ENCODE measurements at places on chromosomes 5 and 9. TPM values are rescaled to one million over a fixed set of nuclear protein-coding genes. Genes with fewer than 3 reads are reported as not detected.

- DNase-seq, result no peak
Measured at GRCh38 chr5:129541051-129541450, 81.0 kb downstream of the ADAMTS19 start.

DNA sequence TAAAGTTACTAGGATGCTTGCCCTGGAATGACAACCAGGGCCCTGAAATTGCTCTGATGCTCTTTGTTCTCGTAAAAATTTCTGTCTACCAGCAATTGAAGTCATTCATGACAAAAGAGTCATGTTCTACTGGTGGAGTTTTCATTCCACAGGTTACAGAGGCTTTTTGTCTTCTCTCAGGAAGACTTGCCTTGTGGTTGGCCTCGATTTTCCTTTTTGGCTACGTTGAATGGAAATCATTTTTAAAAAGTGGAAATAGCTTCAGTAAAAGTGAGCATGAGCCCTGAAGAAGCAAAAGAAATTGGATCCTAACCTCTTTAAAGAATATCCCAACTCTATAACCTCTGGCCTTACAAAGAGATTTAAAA is 255.2 kb downstream of the AOPEP start:
- DNase-seq, result no peak

Gene SNAPC4
- total RNA-seq, result 15.4 TPM

- no peak for DNase-seq
Measured at GRCh38 chr9:137683262-137683864, 64.6 kb downstream of the EHMT1 start.

GRCh38 chr5:149745212-149745942 is 15.3 kb downstream of the PPARGC1B start:
- no peak for DNase-seq

DNA sequence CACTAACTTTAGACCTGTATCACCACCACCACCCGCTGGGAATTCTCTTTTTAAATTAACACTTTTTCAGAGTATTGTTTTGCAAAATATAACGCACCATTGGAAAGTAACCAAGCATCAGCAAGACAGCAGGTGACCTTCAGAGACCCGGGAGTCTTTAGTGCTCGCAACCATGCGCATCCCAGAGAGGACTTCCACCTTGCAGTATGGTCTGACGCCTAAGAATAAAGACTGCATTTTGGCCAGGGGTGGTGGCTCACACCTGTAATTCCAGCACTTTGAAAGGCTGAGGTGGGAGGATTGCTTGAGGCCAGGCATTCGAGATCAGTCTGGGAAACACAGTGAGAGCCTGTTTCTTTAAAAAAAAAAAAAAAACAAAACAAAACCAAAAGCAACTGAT is 113.8 kb downstream of the MED27 start:
- DNase-seq, result no peak

DNA sequence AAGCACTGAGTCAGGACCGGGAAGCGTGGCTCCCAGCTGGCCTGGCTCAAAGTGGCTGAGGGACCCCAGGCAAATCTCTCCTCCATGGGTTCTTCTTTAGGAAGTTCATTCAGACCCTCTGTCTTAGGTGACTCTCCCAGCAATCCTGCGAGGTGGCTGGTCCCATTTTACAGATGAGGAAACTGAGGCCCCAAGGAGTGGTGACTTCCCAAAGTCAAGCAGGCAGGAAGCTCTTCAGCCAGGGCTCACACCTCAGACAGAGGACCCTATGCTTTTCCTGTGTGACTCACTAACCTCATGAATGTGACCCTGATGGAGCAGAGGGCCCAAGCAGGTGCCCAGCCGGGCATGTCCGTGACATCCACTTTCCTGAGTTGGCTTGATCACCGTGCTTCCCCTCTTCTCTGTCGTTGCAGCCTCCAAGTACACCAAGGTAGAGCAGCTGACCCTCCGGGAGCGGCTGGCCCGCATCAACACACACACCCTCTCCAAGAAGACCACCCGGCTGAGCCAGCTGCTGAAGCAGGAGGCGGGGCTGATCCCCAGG is 36.5 kb downstream of the ARHGEF37 start:
- DNase-seq, result peak; percentile 66

Gene FOXD4L6
- not detected for total RNA-seq

GRCh38 chr9:130651752-130652151 is 12.6 kb upstream of the PRDM12 start:
- no peak for DNase-seq

- no peak for DNase-seq
Measured at GRCh38 chr5:174555726-174556125, 168.7 kb upstream of the MSX2 start.

Gene CCDC192
- total RNA-seq, result not detected

DNA sequence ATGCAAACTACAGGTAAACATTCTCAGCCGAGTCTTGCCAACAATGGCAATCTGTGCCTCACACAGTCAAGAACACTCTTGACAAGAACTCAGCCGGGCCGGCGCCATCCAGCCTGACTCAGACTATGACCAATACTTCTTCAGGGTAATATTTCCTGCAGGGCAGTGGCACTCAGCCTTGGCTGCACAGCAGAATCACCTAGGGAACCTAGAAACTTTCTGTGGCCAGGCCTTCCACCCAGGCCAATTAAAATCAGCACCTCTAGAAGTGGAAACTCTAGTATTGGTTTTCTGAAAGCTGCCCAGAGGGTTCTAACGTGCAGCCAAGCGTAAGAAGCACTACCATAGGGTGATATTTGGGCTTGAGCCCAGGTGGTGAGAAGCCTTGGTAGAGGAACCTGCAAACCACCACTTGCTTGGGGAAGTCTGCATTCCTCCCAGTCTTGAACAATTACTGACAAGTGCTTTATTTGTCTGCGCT is 120.6 kb downstream of the TTLL11 start:
- DNase-seq, result peak; percentile 95

DNA sequence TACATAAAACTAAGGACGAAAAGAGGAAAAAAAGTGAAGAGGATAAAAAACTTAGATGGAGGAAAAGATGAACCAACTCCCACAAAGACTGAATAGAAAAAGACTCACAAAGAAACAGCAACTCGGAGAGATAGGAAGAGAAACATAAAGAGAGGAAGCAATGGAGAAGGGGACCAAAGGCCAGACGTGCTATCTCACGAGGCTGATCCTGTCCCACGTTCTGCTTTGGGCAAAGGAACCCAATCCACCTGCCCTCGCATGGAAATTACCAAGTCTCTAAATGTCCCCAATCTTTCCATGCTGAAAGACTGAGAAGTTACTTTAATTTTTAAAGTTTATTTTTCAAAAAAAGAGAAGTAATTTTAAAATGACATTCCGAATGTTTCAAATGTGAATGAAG is 36.6 kb downstream of the TMEM245 start:
- DNase-seq, result no peak

DNA sequence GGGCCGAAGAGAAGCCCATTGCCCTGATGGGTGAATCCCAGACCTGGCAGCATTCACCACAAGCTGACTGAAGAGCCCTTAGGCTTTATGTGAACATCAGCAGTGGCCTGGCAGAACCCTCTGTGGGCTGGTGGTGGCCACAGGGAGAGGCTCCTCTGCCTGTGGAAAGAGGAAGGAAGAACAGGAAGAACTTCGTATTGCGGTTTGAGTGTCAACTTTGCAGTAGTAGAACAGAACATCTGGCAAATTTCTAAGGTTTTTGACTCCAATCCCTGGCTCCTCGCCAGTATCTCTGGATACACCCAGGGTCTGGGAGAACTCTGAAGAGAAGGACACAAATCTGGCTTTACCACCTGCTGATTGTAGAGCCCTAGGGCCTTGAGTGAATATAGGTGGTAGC is 356.4 kb upstream of the GRAMD2B start:
- no peak for DNase-seq

DNA sequence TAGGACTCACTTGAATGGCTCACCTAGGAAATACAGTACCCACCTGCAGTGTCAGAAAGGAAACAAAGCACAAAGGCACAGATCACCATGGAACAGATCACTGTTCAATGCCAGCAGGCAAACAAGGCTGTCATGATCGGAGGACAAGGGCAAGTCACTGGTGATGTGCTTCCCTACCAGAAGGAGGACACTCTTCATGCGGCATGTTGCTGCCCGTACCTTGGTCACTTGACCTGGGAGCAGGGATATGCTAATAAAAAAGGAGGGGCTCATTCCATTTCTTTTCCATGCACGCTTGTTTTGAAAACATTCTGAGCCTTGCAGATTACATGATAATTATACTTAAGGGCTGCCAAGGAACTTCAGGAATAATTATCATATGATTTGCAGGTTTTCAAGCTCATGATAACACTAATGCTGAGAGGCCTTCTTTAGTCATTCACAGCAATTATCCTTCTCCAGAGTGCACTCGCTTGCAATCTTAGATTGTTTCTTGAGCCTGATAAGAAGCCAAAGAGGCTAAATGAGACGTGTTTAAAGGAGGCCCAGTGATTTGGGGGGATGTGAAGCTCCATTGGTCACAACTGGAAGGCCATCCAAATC is 36.1 kb upstream of the STARD4 start:
- no peak for DNase-seq

Gene PPIC
- total RNA-seq, result not detected

DNA sequence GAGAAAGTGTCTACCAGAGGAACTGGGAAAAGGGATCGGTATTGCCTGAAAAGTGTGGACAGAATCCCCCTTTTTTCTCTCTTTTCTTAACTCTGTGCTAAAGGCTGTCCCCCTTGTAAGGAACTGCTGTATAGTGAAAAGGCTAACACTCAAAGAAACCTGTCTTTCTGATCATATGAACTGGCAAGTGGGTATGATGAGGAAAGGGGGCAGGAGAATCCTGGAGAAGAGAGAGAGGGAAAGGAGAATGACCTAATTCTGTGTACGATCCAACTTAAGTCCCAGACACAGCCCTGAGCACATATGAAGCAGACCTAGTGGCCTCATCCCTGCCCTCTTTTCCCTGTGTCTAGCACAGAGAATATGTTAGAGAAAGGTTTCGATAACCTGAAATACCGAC is 967 bp downstream of the ANKRD31 start:
- DNase-seq, result no peak

DNA sequence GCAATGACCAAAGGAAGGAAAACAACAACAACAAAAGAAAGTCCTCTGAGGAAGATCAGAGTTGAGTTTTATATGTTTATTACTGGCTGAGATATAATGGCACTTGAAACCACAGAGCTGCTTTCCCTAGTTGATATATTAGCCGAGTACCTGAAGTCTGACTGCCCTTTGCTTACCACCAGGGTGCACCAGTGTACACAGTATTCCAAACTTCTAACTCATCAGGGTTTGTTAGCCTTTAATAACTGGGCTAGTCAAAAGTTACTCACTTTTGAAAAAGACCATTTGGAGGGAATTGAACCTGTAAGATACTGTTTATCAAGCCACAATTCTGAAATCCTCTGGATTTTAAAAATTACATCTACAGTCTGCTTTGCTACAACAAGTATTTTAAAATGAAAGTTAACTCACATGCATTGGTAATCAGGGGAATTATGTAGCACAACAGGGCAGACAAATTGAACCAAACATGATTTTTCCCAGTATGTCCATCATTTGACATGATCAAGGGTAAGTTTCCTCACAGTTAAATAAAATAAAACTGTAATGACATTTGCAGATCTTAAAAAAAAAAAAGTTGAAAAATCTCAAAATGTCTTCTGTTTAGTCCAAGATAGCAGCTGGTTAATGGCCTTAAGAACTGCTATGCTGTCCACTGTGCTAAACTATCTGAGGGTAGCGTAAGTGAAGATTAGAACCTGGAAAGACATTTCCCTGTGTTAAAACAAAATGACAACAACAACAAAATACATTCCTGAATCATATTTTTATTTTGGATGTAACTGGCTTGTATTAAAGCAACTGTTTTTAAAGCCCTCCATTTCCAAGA is 57.3 kb upstream of the C6 start:
- DNase-seq, result peak; percentile 21

GRCh38 chr5:90803876-90804275 is 245.3 kb downstream of the ADGRV1 start:
- no peak for DNase-seq

- DNase-seq, result no peak
Measured at GRCh38 chr9:93318480-93318879, 133.0 kb upstream of the FAM120A start.

DNA sequence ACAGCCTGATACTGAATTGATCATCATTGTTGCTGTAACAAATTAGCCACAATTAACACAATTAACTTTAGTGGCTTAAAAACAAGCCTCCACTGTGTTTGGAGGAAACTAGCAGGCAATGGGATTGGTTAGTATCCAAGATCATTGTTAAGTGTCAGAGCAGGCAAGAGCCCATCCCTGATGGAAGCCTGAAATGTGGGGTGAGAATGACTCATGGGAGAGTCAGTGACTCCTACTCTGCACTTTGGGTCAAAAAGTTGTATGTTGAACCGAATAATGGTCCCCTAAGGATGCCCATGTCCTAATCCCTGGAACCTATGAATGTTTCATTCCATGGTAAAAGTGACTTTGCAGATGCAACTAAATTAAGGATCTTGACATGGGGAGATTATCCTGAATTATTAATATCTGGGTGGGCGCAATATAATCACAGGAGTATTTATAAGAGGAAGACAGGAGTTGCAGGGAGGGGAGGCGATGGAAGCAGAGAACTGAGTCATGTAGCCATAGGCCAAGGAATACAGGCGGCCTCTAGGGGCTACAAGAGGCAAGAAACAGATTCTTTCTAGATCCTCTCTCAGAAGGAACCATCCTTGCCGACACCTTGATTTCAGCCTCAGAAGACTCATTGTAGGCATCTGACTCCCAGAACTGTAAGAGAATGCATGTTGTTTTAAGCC is 28.8 kb downstream of the ALG2 start:
- DNase-seq, result peak; percentile 34

- DNase-seq, result no peak
Measured at GRCh38 chr5:150612405-150612804, 28.1 kb upstream of the SYNPO start.

- no peak for DNase-seq
Measured at GRCh38 chr5:152649609-152650008, 244.5 kb upstream of the NMUR2 start.

DNA sequence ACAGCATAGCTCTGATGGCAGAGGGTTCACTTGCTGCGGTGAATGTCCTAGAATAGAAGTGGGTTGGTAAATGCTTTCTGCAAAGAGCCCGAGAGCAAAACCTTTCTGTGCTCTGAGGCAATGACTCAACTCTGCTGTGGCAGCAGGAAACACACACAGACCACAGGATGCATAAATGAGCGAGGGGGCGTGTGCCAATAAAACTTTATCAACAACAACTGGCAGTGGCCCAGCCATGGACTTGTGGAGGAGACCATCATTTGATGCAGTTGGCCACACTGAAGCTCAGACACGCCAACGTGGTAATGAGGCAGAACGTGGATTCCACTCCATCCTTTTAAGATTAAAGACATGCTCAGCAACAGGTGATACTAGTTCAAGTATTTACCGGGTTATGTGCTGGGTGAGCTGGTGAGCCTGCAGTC is 6.8 kb downstream of the MRPL36 start:
- peak; percentile 91 for DNase-seq

- DNase-seq, result no peak
Measured at GRCh38 chr5:135236228-135236907, 162.7 kb downstream of the MACROH2A1 start.

DNA sequence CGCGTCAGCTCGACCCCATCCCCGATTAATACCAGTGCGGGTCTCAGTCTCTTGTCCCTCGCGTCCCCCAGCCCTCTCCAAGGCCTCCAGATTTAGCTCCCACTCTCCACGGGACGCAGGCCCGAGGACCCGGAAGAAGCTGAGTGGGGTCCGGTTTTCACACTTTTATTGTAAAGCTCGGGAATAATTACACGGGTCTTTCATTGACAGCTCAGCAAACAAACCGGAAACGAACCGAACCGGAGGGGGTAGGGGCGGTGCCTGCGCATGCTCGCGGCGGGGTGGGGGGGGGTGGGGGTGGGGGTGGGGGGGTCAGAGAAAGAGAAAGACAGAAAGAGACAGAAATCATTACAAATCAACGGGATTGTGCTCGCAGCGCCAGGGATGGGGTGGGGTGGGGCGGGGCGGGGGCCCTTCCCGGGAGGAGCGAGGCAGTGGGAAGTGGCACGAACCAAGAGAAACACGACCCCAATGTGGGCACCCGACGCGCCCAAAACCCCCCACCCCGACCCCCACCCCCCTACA is 27.9 kb downstream of the PCDH1 start:
- DNase-seq, result no peak

All from OCI-LY7 (cell line).